ENCODE measurements at places on chromosomes 16 and 17.

GRCh38 chr17:1714980-1715802 is 5.0 kb upstream of the TLCD2 start:
- DNase-seq = peak; percentile 91

GRCh38 chr16:56481468-56482122 is 30.2 kb downstream of the OGFOD1 start:
- no peak for DNase-seq

DNA sequence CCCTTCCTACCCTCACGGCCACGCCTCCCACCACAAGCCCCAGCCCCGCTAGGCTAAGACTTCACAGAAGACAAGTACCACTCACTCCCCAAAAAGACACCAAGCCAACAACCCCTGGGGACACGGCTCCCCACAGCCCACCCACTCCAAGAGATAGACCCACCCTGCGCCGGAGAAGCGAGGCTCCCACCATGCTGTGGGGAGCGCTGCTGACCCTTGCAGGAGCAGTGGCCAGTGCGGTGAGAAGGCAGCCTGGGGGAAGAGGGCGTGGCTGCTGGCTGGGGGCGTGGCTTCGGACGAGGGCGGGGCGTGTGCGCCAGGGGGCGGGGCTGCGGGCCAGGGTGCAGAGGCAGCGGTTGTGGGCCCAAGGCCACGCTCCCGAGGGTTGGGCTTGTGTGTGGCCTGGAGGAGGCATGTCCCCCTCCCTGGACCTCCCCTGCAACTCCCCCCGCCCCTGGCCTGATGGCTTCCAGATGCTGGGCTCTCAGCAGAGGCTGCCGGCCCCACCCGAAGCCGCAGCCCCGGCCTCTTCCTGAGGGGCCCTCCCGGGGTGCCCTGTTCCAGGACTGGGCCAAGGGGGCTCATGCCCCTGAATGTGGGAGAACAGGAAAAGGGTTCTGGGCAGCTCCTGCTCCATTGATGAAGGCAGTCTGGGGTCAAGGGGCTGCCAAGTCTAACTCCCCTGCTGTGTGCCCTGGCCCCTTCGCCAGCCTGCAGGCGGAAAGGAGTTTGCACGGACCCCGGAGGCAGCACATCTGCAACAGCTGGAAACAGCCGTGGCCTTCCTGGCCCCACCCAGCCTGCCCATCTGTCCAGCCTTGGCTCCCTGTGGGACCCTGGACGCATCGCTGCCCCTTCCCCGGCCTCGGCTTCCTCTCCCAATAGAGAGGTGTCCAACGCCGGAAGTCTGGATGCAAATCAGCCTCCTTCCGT is 9.1 kb downstream of the TFAP4 start:
- DNase-seq = no peak

DNA sequence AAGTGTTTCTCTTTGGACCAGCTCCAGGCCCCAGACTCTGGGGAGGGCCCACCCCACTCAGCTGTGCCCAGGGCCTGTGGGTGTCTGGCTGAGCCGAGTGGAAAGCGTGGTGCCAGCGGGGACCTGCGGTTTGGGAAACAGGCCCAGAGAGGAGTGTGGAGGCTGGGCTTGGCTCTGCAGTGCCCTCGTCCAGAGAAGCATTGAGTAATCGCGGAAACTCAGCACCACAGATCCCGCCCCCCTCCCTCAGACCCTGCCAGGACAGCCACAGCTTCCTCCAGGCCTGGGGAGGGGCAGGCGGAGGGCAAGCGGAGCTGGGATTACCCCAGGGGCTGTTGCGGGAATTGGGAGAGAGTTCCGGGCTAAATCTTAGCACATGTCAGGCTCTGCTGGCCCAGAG is 14.6 kb upstream of the PITPNA start:
- DNase-seq = peak; percentile 49

DNA sequence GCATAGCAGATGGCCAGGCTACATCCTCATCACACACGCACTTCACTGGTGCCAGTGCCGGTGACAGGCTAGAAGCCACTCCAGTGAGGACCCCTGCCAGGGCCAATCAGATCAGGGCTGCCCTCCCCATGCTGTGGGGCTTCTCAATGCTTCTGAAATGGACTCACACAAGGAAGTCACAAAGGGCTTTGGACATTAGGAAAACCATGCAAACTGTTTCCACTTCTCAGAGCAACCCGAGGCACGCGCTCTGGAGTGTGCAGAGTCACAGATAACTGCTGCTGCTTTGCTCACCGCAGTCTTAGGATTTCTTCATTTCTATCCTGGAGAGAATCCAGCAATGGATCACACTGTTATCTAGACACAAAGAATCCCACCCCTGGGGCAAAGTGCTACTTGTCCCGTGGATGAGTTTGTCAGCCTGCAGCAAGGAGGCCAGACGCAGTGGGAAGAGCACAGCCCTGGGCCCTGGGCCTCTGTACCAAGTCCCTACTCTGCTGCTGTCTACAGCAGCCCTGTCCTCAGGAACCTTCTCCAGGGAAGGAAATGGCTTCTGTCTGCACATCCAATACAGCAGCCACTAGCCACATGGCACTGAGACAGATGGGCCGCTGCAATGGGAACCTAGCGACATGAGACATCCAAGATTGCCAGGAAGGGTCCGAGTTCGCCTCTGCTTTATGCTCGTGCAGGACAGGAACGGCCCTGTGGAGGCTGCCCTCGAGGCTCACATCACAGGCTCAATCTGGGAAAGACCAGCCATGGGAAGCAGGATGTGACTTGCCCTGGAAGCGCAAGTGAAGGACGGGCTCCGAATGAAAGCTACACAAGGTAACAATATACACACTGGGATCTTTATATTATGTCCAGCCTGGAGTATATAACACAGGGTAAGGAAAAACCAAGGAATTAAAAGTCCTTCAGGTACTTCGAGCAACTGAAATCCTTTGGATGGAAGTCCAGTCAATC is 169.3 kb downstream of the ZFHX3 start:
- no peak for DNase-seq

- no peak for DNase-seq
These were observed 1.0 kb upstream of the HEXIM2 start for GRCh38 chr17:45160447-45161287.

- DNase-seq = no peak
These were observed 21.0 kb upstream of the CIITA start for GRCh38 chr16:10856042-10856441.

GRCh38 chr17:47928415-47928814 is 13.0 kb upstream of the PNPO start:
- no peak for DNase-seq

GRCh38 chr17:4519361-4519788 is 20.7 kb downstream of the SPNS2 start:
- no peak for DNase-seq

- no peak for DNase-seq
These were observed 254.5 kb upstream of the CACNG5 start for GRCh38 chr17:66580184-66580955.

Data from HS-5 (cell line).